ENCODE measurements at places on chromosomes 4 and X.

- DNase-seq, result no peak
These were observed 45.5 kb downstream of the CENPC start for GRCh38 chr4:67499799-67500198.

DNA sequence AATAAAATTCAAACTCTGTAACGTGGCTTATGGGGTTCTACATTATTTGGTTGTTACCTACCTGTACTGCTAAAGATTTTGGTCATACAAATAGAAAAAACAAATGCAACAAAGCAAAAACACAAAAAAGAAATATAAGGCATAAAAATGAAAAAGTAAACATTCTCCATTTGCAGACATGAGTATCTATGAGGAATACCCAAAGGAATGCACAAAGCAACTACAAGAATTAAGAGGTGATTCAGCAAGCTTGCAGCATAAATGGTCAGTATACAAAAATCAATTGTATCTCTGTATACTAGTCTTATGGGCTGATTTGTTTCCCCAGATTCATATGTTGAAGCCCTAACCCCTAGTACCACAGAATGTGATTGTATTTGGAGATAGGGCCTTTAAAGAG, 3.6 kb upstream of the PDE5A start:
- DNase-seq, result no peak

GRCh38 chrX:35682476-35682875, 115.7 kb upstream of the MAGEB16 start:
- no peak for DNase-seq

GRCh38 chrX:33465137-33465536, 253.8 kb upstream of the DMD start:
- no peak for DNase-seq

DNA sequence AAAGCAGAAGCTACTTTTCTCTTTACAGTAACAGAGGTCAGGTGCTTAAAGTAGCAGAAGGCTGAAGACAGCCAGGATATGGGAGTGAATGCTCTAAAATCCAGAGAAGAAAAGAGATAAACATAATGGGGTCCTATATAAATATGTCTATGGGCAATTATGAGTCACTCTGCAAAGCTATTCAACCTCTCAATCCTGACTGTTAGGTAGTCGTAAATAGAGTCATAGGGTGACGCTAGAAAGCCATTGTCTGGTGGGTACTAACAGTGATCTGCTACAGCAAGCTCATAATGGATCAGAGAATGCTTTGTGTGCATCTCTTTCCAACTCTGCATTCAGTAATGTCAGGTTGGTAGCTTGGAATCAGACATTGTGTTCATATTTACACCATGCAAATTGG, 53.5 kb upstream of the PDE5A start:
- DNase-seq, result no peak

- no peak for DNase-seq
These were observed 196.9 kb downstream of the NSUN7 start for GRCh38 chr4:40946652-40947051.

DNA sequence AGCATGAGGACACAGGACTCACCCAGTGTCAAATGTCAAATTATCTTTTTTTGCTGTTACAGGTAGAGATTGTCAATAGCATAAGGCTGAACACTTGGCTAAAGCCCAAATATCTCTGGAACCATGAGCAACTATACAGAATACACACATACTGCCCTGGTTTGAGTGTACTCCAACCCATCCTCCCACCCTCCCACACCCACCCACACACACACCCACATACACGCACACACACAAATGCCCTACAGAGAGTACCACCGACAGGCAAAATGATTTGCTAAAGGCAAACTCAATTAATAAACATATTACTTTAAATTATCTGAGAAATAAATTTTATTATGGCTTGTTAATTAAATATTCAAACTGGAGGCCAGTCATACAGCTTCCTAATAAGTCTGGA, 173.1 kb upstream of the MAP3K15 start:
- DNase-seq, result no peak

GRCh38 chr4:13782231-13782630, 154.7 kb upstream of the BOD1L1 start:
- DNase-seq, result no peak

DNA sequence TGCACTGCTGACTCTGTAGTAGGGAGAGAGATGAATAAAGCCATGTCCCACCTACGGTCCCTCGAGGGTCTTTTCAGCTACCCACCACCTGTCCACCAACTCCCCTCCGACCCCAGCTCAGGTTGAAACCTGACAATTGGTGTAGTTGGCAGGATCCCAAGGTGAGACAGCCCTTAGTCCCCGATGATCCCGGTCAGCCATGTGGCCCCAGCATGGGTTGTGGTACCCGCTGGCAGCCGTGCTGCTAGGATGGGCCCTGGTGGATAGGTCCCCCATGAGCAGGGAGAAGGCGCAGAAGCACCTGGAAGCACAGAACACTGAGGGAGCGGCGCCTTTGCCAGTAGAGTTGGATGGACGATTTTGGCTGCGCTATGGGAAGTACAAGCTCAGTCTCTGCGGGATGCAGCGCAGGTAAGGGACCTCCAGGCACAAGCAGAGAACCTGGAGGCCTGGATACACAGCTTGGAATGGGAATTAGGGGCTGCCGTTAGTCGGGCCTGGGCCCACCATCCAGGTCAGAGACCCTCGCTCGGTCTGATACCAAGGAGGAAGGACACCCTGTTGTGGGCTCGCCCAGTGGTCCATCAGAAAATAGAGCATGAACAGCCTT, 694.6 kb upstream of the AGA start:
- no peak for DNase-seq

- peak; percentile 81 for DNase-seq
These were observed 121.5 kb downstream of the REELD1 start for GRCh38 chr4:146335763-146336409.

DNA sequence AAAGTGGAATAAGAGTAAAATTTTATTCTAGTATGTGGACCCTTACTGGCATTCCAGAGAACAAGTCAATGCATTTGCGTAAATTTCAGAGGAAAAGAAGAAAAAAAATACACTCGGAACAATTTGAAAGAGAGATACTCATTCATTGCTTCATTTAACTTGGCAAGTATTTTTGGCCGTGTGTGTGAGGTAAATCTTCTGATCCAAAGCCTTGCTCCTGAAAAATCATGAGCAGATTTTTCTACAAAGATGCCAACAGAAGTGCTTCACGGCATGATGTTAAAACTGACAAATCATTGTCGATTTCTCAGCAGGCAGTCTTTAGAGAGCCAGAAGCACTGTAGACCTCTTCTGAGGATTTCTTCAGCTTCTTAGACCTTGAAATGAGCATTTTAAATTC, 194.0 kb downstream of the COX18 start:
- no peak for DNase-seq

- DNase-seq, result no peak
These were observed 399.2 kb downstream of the IL15 start for GRCh38 chr4:142035566-142035965.

DNA sequence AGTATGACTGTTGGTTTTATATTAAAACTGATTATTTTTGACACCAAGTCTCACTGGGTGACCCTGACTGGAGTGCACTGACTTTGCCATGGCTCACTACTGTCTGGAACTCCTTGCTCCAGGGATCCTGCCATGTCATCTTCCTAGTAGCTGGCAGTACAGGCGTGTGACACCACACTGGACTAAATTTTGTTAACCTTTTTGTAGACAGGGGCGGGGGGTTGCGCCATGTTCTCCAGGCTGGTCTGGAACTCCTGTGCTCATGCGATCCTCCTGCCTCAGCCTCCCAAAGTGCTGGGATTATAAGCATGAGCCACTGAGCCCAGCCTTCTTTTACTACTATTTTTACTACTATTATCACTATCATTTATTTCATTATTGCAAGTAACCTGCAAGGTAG, 8.9 kb downstream of the XAGE1A start:
- no peak for DNase-seq

DNA sequence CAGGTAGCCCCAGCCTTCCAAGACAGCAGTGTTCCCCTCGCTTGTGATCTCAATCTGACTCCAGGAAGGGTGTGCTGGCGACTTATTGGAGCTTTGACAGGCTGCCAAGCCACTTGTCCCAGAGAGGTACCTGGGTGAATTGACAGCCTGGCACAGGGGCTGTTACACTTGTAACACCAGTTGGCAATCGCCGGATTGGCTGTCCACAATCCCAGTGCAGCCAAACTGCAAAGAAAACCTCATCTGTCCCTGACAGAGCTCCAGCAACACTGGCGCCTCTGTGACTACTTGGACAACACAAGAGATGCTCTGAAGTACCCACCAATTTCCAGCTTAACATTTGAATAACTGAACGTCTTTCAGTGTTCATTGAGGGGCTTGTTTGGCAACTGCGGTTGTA, 76.8 kb upstream of the PRPS1 start:
- DNase-seq, result peak; percentile 23

DNA sequence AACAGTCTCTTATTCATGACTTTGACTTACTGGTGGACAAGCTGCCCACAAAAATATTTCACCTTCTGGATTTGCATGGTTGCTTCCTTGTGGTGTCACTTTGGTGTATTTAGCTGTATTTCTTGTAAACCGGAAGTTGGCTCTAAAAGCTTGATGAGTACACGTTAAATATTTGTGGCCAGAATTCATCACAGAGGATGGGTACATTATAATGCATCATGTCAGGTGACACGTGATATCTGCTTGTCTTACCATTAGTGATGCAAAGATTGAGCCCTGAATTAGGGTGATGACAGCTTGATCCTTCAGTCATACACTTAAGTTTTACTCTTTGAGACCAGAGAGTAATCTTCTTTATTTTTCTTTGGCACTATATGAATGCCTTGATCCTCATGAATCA, 188.3 kb upstream of the RPS6KA3 start:
- DNase-seq, result no peak

DNA sequence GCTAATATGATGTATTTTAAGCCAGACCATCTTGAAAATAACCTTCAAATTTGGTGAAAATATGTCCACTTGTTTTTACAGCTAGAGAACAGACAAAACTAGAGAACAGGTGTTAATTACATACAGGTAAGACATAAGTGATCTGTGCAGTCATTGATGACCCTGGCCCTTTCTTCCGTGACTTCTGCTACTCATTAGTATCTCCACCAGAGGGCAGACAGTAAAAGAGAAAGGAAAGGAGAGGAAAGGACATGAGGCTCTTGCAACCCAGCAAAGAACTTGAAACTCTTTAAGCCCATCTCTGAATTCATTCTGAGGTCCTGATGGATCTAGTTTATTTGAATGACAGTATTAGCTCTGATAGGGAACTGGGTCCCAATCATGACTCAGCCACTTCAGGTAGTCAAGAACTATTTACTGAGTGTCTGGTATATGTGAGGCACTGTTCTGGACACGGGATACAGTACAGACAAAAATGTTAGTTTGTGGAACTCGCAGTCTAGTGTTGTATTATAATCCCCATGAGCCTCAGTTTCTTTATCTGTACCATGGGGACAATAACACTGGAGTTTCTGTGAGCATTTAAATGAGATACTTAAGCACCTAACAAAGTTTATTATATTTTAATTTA, 121.0 kb upstream of the TEX13D start:
- no peak for DNase-seq

DNA sequence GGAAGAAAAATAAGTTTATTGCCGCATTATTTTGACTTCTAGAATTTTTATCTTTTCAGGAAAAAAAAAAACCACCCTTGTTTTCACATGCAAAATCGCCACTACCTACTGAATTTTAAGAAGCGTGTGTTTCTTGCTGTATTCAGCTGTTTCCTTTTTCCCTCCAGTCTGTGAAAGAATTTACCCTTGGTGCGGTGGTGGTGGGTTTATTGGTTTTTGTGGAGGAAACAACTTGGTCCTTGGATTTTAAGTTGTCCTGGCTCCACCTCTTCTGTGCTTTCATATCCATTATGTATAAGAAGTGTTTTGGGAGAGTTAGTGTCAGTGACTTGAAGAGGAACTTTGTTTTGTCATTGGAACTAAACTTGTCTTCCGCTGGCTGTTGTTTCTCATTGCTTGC, 8.1 kb downstream of the RAPGEF2 start:
- no peak for DNase-seq

- DNase-seq, result no peak
These were observed 70.6 kb downstream of the PPP2R2C start for GRCh38 chr4:6401797-6402196.

- no peak for DNase-seq
These were observed 165.1 kb downstream of the VSIG4 start for GRCh38 chrX:65874765-65875164.

GRCh38 chr4:24557026-24558025, 27.0 kb downstream of the DHX15 start:
- DNase-seq, result no peak

GRCh38 chrX:26845056-26845455, 618.1 kb downstream of the PPP4R3C start:
- DNase-seq, result no peak
